ENCODE measurements at places on chromosomes 7 and 10.

- DNase-seq = peak; percentile 31
Measured at GRCh38 chr7:19051767-19052375, 65.6 kb downstream of the TWIST1 start.

DNA sequence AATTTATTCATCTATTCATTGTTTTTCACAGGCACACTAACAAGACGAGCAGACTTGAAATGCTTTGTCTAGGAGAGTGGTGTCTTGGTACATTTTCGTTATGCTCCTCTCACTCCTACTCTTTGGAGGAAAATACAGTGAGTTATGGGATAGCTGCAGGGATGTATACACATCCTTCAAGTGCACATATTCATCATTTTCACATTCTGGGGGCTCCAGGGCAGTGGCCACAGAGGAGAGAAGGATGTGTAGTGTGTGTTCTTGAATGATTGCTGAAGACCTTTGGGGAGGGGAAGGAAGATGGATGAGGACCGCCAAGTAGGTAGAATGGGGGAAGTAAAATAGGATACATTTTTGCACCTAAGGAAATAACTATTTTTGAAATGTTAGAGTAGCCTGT, 34.8 kb upstream of the ORC5 start:
- DNase-seq = no peak

- no peak for DNase-seq
Measured at GRCh38 chr7:38284553-38284952, 11.1 kb upstream of the TARP start.

- DNase-seq = no peak
Measured at GRCh38 chr7:30973292-30973691, 9.5 kb downstream of the GHRHR start.

DNA sequence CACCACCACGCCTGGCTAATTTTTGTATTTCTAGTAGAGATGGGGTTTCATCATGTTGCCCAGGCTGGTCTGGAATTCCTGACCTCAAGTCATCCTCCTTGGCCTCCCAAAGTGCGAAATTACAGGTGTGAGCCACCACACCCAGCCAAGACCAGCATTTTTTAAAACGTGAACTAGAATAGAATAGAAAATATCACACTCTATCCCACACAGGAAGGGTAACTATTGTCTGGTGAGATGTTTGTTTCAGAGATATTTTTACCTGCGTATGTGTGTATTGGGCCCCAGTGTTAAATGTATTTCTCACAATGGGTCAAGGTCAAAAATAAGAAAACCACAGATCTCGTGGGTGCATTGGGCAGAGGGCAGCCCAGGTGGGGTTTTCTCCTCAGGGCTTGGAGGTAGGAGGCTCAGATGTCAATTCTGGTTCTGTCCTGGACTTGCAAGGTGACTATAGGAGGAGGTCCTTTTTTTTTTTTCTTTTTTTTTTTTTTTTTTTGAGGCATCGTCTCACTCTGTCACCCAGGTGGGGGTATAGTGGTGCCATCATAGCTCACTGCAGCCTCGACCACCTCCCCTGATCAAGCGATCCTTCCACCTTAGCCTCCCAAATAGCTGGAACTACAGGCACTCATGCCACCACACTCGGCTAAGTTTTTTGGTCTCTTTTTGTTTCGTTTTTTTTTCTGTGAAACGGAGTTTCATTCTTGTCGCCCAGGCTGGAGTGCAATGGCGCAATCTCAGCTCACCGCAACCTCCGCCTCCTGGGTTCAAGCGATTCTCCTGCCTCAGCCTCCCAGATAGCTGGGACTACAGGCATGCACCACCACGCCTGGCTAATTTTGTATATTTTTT, 19.0 kb downstream of the SH2B2 start:
- DNase-seq = no peak

DNA sequence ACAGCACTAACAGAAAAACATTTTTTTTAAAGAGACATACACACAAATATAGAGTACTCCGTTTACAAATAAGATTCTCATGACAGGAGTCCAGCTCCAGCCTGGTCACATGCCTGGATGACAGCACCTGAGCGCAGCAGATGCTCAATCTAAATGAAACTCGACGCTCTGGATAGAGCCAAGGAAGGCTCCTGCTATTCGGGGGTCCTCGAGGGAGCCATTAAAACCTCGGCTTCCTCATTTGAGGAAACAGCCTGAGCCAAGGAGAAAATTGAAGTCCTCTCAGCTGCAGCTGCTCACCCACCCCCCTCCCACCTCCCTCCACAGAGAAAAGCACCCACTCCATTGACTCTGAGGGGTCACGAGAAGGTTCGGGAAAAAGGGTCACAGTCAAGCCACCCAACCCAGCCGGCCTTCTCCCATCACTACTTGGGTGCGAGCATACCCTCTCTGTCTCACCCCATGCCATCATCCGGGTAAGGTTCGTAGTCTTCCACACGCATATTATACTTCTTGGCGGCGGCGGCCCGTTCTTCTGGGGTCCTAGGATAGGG, 673 bp downstream of the NDUFB8 start:
- DNase-seq = no peak

GRCh38 chr10:52740913-52741675, 31.5 kb downstream of the MBL2 start:
- peak; percentile 42 for DNase-seq

DNA sequence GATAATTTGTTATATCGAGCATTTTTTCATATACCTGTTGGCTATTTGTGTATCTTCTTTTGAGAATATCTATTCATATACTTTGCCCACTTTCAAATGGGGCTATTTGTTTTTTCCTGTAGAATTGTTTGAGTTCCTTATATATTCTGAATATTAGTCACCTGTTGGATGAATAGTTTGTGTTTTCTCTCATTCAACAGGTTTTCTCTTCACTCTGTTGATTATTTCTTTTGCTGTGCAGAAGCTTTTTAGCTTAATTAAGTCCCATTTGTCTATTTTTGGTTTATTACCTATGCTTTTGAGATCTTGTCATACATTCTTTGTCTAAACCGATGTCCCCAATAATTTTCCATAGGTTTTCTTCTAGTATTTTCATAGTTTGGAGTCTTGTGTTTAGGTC, 65.3 kb downstream of the VTI1A start:
- no peak for DNase-seq

DNA sequence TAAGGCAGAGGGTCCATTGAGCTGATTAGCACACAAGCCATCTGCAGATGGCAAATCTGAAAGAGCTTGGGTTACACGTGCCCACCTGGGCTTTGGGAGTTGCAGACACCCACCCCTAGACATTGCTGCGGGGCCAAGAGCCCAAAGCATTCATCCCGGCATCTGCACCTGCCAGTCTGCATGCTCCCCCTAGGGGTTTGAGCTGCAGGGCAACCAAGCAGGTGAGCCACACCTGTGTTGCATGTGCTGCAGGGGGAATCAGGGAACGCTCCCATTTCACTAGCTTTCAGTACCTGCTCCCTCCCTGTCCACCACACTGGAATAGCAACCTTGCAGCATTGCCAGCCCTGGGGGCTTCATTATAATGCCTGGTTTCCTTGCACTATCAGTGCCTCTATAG, 21.1 kb downstream of the C7orf33 start:
- DNase-seq = no peak

DNA sequence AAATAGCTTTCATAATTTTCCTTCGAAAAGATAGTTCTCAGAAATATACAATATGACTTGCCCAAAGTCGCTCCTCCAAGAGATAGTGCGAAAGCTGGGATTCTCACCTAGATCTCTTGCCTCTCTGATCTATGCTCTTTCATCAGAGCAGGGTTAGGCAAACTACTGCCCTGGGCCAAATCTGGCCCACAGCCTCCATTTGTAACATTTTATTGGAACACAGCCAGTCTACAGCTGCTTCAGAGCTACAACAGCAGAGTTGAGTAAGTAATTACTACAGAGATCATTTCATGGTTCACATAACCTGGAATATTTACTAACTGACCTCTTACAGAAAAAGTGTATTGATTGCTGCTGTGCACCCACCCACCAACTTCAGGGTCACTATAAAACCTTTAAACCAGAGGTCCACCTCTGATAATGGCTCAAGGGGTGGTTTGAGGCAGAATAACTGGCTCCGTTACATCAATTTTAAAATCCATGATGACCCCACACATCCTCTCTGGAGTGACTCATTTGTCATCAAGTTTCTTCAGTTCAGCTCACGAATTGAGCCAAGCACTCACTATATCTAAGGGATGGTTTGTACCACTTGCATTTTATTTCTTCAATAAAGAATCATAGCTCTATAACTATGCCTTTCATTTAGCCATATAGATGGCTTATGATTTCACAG, 1019.0 kb downstream of the XPNPEP1 start:
- DNase-seq = no peak

- no peak for DNase-seq
Measured at GRCh38 chr10:114801411-114801813, 20.2 kb upstream of the FHIP2A start.

DNA sequence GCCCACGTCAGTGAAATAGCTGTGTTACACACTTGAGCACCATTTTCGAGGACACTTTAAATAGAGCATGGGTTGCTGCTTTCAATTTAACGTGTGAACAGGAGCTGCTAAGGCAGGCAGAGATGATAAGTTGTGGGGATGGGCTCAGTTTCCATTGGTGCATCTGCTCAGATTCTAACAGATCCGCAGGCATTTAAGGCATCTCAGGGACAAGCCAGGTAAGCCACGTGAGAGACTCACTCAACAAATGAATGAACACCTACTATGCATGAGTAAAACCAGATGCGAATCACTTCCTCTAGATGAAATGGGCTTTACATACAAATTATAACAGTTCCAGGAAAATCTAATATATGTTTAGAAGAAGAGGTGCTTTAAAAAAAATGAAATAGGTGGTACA, 34.6 kb downstream of the PLXNA4 start:
- DNase-seq = no peak

GRCh38 chr7:70159121-70159520, 560.8 kb downstream of the AUTS2 start:
- no peak for DNase-seq

DNA sequence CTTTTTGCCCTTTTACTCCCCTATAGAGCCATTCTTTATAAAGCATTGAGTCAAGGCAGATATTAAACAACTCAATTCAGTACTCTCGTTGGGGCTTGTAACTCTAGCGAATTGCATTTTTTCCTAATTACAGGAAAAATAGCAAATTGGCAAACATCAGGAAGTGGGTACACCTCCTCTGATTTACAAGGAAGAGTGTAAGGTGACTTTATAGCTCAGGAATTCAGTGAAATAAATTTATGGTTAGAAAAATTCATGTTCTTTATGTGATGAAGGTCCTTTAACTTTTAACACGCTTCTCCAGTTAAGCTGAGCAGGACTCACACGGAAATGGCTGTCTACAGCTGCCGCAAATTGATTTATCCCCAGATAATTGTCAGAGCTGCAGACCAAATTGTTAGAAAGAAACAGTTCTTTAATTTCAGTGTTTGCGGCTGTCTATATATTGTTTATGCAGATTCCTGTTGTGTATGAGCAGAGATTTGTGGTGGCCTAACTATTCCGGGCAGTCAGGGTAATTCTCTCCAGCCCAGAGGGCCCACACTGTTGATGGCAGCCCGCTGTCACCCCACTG, 151.1 kb upstream of the MKI67 start:
- DNase-seq = no peak

DNA sequence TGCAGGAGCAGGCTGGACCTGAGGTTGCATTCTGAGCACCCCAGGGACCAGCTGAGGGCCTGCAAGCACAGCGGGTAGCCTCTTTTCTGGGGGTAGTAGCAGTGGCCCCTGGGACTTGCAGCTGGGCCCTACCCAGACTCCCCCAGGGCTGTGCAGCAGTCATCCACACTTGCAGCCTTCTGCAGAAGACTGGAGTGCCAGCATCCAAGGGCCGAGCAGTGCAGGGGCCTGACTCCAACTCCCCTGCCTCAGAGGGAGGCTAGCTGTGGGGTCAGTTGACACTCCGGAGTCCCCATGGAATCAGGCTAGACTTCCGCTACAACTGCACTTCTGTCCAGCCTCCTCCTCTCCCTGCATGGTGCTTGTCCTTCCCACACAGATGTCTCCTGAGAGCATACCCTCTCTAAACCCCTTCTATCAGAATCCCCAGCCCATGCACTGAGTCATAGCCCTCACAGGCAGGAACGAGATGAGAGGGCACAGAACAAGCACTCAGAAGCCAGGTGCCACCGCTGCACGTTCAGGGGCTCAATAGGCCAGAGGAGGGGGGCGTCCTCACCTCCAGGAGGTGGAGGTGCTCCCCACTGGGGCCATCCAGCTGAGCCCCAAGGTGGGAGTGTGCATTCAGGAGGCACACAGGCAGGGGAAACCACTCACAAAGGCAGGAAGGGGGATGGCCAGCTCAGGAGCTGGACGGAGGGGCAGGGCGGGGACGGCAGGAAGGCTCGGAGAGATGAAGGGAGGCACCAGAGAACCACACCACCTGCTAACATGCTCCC, 7.5 kb downstream of the RASGEF1A start:
- no peak for DNase-seq

GRCh38 chr7:16744518-16745250, 8.9 kb upstream of the TSPAN13 start:
- no peak for DNase-seq

GRCh38 chr10:113093188-113094113, 143.4 kb downstream of the TCF7L2 start:
- DNase-seq = peak; percentile 73

GRCh38 chr7:50793947-50794570, 11.4 kb upstream of the GRB10 start:
- DNase-seq = no peak

DNA sequence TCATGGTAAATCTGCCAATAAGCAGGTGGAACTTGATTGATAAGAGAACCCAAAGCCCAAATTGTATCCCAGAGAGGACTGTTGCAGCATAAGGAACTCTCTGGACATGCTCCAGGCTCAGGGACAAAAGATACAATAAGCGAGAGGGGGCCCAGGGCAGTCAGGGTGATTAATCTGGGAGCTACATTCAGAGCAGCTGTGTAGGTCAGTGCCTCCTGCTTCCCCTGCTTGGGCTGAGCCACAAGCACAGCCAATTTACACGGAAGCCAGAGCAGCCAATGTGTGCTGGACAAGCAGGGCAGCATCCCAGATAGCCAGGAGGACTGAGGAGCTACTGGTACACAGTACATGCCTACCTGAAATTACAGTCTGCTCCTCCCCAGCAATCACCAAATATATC, 24.2 kb downstream of the MYPN start:
- no peak for DNase-seq

Measured in RCC 7860 (cell line).